ENCODE measurements at places on chromosomes 12 and 14.
A peak's percentile ranks its signal among the peaks of the same experiment; 100 is the strongest.

GRCh38 chr12:114191581-114191980, 214.4 kb downstream of the TBX5 start:
- DNase-seq: no peak

DNA sequence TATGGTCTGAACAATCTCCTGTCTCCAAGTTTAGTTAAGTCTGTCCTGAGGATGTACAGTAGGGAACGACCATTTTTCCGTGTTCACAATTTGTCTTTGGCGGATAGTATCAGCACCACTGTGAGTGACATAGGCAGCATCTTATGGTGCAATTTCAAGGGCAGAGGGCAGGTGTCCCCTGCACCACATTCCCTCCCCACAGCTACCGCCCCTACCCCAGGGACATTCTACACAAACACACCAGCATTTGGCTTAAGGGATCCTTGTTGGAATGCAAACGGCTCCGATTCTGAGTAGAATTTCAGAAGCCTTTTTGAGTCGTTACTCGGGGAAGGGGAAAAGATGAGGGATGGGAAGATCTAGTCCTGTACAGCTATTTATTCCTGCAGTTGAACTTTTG, 25.1 kb upstream of the DICER1 start:
- no peak for DNase-seq

DNA sequence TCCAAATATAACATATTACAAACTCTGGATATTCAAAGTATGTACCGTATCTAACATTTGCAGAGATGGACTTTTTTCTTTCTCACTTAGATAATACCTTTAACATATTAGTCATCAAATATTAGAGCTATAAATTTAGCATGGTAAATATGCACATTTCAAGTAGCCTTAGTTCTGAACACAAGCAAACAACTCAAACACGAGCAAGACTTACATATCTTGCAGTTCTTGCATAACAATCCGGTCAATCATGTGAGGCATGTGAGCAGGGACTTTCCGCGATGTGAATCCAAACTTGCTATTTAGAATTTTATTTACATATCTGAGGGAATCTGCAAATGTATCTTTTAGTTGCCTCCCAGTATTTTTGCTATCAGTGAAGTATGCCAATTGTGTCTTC, 22.1 kb upstream of the SYCP3 start:
- DNase-seq: no peak

DNA sequence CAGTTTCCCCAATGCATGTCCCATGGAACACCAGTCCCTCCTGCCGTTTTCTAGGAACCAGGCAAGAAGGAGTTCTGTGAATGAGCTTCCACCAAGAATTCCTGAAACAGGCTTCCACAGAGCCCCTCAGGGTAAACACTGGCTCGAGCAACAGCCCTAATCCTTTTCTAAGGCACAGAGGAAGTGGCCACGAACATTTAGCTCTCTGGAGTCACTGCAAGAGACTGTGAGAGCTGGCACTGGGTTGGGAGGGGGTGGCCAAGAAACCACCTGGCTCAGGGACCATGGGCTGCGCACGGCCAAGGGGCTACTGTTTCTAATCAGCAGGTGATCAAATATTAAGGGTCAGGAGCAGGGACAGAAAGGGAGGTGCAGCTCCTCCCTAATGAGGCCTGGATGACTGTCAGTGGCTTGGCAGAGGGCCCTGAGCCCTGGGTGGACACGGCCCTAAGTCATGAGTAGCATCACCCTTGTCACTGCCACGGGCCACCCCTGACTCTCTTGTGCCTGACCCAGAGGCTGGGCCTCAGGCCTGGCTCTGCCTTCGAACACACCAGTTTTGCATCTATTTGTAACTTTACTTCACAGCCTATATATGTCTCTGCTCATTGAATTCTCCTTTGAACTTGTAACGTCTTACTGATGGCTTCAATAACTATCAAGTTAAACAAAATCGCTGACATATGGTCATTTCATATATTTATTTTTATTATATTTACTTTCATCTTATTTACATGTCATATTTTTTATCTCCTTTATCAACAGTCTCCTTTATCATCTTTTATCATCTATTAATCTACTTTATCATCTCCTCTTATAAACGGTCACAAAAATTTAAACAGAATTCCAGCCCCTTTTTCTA, 154.0 kb downstream of the DICER1 start:
- no peak for DNase-seq

- no peak for DNase-seq
These were observed 234.2 kb downstream of the CRADD start for GRCh38 chr12:93911396-93911795.

DNA sequence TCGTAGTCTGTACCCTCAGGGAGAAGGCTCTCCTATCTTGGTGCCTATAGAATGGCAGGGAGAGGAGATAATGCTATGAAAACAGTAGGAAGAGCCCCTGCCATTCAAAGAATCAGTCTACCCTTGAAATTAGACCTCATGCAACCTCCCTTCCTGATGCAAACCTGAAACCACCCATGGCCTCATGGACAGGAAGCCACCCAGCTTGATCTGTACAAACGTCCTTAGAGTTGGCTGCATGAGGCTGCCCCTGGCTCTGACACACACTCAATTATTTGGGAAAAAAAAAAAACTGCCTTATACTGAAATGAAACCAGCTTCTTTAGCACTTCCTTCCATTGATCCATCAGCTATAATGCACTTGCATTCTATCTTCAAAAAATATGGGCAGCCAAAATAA, 116.6 kb upstream of the BCL2L14 start:
- no peak for DNase-seq

- no peak for DNase-seq
These were observed 99.7 kb downstream of the DACT1 start for GRCh38 chr14:58737511-58737910.

DNA sequence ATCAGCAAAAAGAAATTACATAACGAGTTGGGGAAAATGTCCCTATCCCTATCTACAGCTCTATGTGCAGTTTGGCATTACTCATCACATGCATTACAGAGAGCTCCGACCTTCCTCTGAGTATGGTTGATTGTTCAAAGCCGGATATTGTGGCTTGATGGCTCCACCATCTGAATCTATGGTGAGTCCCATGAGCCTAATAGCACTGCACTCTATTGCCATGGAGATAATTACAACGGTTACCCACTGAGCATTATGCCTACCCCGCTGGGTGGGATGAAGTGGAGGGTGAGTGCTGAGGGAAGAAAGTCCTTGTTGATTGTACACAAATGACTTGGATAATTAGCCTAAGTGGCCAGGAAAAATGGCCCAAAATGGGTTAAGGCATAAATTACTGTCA, 800.5 kb downstream of the NRXN3 start:
- DNase-seq: peak; percentile 100

- DNase-seq: no peak
These were observed 44.0 kb upstream of the OAS1 start for GRCh38 chr12:112862636-112863290.

Measured in NCI-H1436 treated with DMSO at 0.1 percent for 48 hours (cell line).